A549 treated with dexamethasone at 1 μM for 4 hours (cell line): ENCODE measurements at places on chromosomes 7 and 10. TPM values are rescaled to one million over a fixed set of nuclear protein-coding genes. Genes with fewer than 3 reads are reported as not detected.

Gene FGFBP3
- 2.1 to 2.4 TPM (median 2.3 TPM) in 5 replicates for total RNA-seq

Gene SLC26A5
- total RNA-seq: not detected in 5 replicates

Gene PHF14
- 18.5 to 22.6 TPM (median 21.0 TPM) in 5 replicates for total RNA-seq

Gene RAMP3
- total RNA-seq: not detected in 5 replicates

Gene COL26A1
- total RNA-seq: 0.42 to 0.72 TPM (median 0.64 TPM) in 5 replicates
